ENCODE measurements at places on chromosomes 16 and 17.

DNA sequence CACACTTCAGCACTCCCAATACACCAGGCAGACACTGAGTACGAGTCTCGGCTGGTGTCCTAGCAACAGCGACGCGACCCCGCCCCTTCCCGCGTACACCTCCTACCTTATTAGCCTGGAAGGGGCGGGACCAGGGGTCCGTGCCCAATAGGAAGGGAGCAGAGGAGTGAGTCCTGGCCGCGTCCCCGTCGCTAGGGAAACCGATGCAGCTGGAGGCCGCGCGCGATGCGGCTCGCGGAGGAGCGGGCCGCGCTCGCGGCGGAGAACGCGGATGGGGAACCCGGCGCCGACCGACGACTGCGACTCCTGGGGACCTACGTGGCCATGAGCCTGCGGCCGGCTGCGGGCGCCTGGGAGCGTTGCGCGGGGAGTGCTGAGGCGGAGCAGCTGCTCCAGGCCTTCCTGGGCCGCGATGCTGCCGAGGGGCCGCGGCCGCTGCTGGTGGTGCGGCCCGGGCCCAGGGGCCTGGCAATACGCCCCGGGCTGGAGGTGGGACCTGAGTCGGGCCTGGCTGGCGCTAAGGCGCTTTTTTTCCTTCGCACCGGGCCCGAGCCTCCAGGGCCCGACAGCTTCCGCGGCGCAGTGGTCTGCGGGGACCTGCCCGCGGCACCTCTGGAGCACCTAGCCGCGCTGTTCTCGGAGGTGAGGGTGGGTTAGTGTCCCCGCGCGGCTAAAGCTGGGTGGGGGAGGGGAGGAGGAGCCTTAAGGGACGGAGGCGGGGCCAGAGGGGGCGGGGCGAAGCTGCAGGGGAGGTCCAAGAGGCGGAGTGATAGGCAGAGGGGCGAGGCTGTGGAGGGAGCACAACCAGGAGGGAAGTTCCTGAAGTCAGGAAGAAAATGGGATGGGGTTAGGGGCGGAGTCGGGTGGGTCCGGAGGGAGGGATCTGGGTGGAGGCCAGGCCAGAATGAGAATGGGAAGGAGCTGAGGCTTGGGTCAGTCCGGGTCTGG, at the start of gene DNAH9:
TSS of gene DNAH9 (plus strand) at position 197 of the 948 bp plus-strand sequence. CDS start at position 226, 29 bp downstream.
- DNase-seq, result peak; percentile 95
- no peaks in the 10 kb centered on the region for H3K36me3 ChIP-seq
- H3K27me3 ChIP-seq, result no peaks in the 10 kb centered on the region

DNA sequence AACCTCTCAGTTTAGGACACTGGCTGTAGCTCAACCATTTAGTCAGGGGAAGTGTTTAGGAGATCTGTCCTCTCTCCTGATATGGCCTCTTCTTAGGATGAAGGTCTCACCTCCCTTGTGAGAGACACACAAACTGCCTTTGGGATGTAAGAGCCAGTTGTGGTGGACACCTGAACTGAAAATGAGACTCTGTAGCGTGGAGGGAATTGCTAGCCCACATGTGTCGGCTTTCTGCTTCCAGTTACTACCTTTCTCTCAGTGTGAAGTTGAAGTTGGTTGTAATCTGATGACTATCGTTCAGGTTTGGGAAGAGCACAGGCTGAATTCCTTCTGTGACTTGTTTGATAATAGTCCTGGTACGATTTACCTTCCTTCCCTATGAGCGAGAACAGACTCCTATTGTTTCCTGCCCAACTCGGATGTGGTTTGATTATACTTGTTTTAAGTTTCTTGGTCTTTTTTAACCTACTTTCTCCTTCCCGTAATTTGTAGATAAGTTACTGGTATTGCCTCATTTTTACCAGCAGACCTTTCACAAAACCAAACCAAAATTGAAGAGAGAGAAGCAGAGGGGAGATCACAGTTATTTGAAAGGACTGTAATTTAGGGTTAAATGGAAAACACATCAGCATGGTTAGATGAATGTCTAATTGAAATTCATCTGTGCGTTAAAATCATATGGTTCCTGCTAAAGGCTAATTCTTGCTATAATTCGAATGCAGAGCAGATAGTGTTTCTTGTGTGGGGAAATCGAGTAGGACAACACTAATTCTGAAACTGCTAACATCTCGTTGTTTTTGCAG, 43.2 kb downstream of the CLEC16A start:
- H3K36me3 ChIP-seq, result no peaks in the 10 kb centered on the region
- H3K27ac ChIP-seq, result no peak overlapping the region
- H3K27me3 ChIP-seq, result no peaks in the 10 kb centered on the region
- H3K4me1 ChIP-seq, result no peaks in the 10 kb centered on the region
- no peak for DNase-seq

DNA sequence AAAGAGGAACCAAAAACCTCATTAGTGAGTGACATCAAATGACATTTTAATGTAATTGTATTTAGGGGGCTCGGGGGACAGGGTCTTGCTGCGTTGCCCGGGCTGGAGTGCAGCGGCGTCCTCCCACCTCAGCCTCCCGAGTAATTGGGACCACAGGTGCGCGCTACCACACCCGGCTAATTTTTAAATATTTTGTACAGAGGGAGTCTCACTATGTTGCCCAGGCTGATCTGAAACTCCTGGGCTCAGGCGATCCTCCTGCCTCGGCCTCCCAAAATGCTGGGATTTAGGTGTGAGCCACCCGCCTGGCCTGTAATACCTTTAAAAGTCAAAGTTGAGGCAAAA, 581 bp downstream of the SNRNP25 start:
- peak overlapping the region; percentile 85 for H3K27ac ChIP-seq
- no peaks in the 10 kb centered on the region for H3K27me3 ChIP-seq
- no peaks in the 10 kb centered on the region for H3K4me1 ChIP-seq
- DNase-seq, result no peak
- H3K36me3 ChIP-seq, result no peaks in the 10 kb centered on the region

DNA sequence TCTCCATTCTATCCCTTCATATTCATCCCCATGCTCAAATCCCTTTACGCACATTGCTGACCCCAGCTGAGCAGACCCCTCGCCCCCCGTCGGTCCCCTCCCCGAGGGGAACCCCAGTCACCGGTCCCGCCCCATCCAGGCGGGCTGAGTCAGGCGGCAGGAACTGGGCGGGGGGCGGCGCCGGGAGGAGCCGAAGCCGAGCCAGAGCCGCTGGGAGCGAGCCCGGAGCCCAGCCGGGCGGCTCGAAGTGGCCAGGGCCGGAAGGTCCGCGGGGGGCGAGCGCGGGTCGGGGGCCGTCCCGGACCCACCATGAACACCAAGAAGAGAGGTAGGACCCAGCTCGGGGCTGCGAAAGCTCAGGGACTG, 8.6 kb downstream of the RIPOR1 start:
- peak overlapping the region; percentile 84 for H3K27ac ChIP-seq
- no peaks in the 10 kb centered on the region for H3K36me3 ChIP-seq
- H3K27me3 ChIP-seq, result no peaks in the 10 kb centered on the region
- peaks cover 91% of the 10 kb centered on the region for H3K4me1 ChIP-seq
- no peak for DNase-seq

DNA sequence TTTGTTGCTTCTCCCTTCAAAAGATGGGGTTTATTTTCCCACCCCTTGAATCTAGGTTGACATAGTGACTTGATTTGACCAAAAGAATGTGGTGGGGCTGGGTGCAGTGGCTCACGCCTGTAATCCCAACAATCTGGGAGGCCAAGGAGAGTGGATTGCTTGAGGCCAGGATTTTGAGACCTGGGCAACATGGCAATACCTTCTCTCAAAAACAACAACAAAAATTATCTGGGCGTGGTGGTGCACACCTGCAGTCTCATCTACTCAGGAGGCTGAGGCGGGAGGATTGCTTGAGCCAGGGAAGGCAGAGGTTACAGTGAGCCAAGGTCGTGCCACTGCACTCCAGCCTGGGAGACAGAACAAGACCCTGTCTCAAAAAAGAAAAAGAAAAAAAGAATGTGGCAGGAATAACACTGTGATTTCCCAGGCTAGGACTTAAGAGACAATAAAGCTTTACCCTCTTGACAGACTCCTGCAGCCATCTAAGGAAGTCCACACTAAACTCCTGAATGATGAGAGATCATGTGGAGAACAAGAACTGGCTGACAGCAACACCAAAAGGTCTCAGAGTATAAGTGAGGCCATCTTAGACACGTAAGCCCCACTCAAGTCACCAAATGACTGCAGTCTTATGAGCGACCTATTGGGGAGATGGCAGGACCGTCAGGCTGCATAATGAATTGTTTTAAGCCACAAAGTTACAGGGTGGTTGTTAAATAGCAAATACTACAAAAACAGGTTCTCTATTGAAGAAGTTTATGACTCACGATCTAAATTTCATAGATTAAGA, 37.0 kb downstream of the FBXL20 start:
- H3K36me3 ChIP-seq, result no peaks in the 10 kb centered on the region
- DNase-seq, result no peak
- H3K27ac ChIP-seq, result peak overlapping the region; percentile 31
- no peaks in the 10 kb centered on the region for H3K4me1 ChIP-seq

DNA sequence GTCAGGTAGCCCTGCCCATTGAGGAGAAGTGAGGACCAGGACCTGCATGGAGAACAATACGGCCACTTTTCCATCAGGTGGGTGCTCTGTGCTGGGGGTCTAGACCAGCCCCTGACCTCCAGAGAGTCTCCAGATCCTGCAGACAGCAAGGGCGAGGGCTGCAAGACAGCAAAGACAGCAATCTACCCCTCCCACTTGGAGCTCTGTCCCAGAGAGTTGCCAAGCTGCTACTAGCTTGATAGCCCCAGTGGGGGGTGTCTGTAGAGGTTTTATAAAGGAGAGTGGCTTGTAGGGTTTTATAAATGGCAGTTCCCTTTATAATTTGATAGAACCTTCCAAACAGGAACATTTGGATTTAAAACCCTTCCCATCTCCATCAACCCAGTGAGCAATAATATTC, 16.7 kb upstream of the SLFN11 start:
- DNase-seq, result no peak
- H3K4me1 ChIP-seq, result no peaks in the 10 kb centered on the region
- no peak overlapping the region for H3K4me3 ChIP-seq
- H3K36me3 ChIP-seq, result no peaks in the 10 kb centered on the region

Data from tibial nerve (tissue), 4 donors.